Coronary artery (tissue), 2 donors: ENCODE measurements at places on chromosomes 2 and 18.
A peak's percentile ranks its signal among the peaks of the same experiment; 100 is the strongest.

- DNase-seq, result peak; percentile 38
Measured at GRCh38 chr2:16257322-16258028, 317.1 kb downstream of the MYCN start.

DNA sequence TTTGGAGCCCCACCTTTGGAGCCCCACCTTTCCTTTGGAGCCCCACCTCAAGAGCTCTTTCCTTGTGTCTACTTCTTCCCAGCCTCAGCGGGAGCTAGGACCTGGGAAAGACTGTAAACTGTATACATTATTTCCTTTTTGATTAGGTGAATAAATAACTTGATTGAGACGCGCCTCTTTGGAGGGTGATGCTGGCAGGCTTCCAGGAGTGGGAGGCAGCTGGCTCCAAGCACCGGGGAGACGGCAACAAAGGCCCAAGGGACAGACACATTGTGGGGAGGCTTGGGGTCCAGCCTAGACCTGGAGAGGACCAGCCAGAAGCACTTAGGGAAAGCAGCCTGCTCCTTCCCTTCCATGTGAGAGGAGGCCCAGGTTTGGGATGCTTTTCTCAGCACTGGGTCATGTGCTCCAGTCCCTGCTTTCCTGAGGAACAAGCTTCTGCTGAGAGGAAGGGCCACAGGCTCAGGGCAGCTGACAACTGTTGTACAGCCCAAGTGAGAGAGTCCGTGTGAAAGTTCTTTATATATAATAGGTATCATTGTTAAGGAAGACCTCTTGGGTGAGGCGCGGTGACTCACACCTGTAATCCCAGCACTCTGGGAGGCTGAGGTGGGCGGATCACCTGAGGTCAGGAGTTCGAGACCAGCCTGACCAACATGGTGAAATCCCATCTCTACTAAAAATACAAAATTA, 297.2 kb upstream of the SLC14A2 start:
- DNase-seq, result no peak

GRCh38 chr2:41935002-41935401, 112.8 kb upstream of the PKDCC start:
- no peak for DNase-seq

DNA sequence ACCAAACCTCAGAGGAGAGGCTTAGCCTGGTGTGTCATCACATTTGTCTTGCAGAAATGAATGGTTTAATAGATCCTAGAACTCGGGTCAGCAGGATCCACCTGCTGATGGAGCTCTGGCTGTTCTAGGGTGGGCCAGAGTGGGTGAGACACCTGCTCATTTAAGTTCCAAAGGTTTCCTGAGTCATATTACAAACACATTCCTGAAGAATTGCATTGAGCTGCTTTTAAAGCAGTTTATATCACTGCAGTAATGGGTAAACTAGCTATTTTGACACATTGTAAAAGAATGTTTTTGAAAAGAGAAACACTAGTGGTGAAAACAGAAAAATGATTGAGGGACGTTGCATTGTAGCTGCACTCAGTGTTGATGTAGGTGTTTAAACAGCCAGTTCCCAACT, 175.3 kb upstream of the TCF4 start:
- DNase-seq, result no peak

DNA sequence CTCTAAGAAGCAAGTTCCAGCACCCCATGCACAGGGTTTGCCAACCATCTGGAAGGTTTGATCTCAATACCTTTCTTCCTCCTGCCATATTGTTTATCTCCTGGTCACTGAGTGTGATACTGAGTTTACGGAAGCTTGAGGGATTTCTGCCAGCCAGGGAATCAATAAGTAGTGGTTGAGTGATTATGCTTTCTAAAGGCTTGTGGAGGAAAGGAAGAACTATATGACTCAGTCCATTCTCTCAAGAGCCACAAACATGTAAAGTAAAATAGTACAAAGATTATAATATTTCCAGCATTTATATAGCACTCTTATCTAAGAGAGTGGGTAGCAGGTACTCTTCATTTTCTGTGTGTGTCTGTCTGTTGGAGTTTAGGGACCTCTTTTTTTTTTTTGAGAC, 49.2 kb downstream of the SLC4A3 start:
- no peak for DNase-seq

GRCh38 chr2:2800697-2801096, 469.6 kb upstream of the MYT1L start:
- DNase-seq, result no peak

DNA sequence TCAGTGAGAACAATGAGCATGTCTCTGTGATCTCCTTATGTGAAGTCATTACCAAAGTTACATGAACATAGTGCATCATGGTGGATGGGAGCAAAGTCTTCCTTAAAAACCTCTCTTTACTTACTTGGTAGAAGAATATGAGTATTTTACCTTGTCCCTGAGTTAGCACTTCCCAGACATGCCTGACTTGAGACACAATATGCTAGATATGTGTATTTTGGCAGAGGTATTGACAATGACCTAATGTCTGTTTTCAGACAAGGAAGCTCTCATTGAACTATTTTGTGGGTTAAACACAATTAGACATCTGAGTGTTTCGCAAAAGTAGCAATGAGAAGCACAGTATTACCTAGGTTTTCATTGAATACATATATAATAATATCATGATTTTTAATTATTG, 99.1 kb upstream of the MC4R start:
- DNase-seq, result no peak

- DNase-seq, result peak; percentile 88
Measured at GRCh38 chr2:64606479-64607363, 47.0 kb downstream of the SERTAD2 start.

DNA sequence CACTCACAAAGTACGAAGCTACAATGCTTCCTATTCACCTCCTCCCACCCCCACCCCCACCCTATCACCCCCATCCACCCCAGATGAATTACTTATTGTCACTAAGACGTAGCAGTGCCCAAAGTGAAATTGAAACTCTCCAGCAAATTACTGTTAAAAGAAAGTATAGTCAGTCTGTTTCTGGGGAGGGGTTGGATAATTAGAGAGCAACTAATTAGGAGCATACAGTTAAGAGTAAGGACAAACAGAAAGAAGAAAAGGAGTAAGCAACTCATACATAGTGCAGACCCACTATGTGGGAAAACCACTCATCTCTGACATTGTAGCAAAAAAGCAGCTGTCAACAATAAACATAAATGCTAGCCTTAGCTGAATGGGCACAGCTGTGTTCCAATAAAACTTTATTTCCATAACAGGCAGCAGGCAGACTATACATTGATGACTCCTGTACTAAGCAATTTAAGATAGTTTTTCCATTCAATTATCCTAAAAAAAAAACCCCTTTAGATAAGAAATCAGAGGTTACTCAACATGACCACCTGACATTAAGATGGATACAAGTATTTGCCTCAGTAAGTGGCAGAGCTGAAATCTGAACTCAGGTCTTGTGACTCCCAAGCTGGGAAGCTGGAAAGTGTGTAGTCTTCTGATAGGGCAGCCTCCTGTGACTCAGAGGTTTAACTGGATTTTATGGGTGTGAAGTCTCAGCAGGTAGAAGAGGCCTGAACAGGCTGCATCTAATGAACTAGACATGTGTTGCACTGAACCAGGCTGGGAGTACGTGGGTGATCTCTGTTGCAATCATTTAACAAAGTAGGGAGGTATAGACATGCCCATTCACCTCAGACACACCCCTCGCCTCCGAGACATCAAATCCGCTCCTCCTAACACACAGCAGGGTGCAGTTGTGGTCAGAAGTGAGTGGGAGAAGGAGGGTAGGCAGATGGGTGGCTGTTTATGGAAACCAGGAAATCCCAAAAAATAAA, 171.8 kb upstream of the KLF7 start:
- no peak for DNase-seq
